ENCODE measurements at places on chromosomes 5 and 9.

GRCh38 chr5:106757672-106758071, 913.1 kb downstream of the EFNA5 start:
- no peak for DNase-seq

DNA sequence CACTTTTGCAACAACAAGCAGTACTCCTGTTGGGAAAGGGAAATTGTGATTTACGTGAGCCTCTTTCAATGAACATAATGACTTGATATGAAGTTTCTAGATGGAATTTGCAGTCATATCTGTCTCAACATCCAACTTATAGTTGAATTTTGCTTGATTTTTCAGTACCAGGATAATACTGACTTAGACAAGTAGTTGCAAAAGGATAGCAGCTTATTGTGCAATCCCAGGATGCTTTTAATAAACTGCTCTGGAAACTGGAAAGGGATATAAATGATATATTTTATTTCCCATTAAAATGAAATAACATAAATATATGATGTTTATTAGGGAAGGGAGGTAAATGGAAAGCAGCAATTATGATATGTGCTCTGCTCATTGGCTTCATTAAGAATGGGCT, 174.4 kb upstream of the RGMB start:
- no peak for DNase-seq

DNA sequence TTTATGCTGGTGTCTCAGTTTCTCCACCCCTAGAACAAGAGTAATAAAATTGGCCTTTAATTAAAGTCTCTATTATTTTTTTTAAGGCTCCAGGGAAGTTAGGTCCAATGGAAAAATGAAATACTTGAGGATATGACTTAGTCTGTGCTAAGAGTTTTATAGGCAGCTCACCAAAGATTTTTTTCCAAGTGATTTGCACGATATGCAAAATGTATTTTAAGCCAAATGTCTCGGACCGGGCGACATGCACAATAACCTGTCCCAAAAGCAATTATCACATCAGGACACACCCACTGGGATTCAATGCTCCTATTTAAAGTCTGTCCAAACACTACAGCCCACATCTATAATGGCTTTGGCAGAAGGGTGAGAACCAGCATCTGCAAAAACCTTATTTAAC, 136.1 kb upstream of the ANKH start:
- no peak for DNase-seq

GRCh38 chr9:130003943-130004552, 38.9 kb downstream of the FNBP1 start:
- no peak for DNase-seq

GRCh38 chr5:27996665-27997064, 958.3 kb upstream of the CDH9 start:
- no peak for DNase-seq
